ENCODE measurements at places on chromosomes 4 and X. TPM values are rescaled to one million over a fixed set of nuclear protein-coding genes. Genes with fewer than 3 reads are reported as not detected.

The IL2RG gene
- 9.9 TPM for total RNA-seq

DNA sequence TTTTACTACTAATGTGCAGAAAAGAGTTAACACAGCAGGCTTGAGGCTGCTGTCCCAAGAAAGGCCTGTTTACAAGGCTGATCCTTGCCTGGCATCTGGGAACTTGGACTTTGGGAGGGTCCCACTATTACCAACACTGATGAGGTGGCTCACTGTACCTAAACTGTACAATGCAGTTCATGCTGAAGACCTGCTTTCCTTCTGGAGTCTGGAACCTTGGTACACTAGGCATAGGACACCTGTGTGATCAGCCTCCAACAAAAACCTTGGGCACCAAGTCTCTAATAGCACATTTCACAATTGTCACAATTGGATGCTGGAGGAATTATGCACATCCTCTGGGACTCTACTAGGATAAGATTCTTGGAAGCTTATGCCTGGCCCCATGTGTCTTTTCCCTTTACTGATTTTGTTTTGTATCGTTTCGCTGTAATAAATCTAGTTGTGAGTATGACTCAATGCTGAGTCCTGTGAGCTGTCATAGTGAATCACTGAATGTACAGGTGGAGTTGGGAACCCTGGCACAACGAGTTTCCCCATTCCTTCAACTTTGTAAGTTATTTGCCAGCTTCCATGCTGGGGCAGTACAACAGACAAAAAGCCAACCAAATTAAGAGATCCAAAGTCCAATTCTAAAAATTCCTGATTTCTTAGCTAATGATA is 45.9 kb downstream of the TEC start:
- DNase-seq = no peak

GRCh38 chr4:81398379-81398778 is 73.3 kb downstream of the RASGEF1B start:
- no peak for DNase-seq

DNA sequence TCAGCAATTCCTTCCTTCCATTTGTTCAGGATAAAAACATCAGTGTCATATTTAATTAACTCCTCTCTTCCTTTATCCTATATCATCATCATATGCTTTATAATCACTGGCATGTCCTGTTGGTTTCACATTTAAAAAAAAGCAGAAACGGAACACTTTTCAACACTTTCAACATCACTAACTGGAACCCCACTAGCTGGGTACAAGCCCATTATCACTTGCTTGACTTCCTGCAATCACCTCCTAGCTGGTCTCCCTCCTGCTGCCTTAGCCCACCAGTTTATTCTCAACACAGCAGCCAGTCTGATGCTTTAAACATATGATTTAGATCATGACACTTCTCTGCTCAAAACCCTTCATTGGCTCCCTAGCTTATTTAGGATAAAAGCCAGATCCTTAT is 116.4 kb upstream of the LSM6 start:
- DNase-seq = no peak

DNA sequence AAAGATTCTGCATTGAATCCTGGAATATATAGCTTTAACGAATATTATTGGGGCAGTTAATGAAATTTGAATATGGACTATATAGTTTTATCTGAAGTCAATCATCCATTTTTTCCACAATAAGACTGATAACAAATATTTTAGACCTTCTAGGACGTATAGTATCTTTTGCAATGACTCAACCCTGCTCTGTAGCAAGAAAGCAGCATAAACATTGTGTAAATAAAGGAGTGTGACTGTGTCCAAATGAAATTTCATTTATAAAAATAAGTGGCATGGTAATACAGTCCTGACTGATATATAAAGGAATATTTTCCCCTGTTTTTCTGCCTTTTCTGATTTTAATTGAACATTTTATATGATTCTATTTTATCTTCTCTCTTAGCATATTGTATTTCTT is 947.7 kb upstream of the SLIT2 start:
- no peak for DNase-seq

- no peak for DNase-seq
Observed at GRCh38 chr4:88962396-88962795, 94.6 kb downstream of the FAM13A start.

Data from sciatic nerve (tissue), 2 donors.